Stromal cell of bone marrow (primary cell): ENCODE measurements at places on chromosomes 2 and 18.

DNA sequence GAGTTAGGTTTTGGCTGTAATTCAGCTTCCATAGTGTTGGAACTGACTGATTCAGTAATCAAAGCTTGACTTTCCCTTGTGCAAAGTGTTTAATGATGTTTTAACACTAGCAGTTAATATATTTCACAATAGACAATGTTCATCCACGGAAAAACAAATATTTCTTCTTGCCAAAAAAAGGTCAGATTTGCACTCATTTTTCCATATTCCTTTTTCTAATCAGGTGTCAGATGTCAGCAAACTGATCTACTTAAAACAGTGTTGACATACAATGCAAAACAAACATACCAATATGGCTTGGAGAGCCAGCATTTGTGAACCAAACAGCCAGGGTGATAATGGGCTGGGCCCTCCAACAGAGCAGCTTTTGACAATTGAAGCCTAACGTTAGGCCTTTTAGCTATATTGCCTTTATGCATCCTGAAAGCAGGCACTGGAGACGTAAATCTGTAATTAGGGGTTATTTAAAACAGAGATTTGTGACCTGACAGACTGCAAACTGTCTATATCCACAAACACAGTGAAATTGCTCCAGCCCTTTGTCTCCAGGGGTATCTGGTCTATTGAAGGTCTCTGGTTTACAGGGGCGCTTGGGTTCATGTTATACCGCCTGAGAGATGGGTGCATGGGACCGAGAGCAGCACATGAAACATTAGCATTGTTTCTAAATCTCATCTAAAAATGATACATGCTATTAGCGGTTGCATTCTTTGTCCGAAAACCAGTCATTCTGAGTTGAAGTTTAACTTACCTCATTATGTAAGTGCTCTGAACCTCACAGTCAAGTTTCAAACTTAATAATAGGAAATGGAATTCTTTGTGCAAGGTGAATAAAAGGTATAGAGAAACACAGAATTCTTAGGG is 7.1 kb upstream of the CDCA7 start:
- DNase-seq, result no peak

DNA sequence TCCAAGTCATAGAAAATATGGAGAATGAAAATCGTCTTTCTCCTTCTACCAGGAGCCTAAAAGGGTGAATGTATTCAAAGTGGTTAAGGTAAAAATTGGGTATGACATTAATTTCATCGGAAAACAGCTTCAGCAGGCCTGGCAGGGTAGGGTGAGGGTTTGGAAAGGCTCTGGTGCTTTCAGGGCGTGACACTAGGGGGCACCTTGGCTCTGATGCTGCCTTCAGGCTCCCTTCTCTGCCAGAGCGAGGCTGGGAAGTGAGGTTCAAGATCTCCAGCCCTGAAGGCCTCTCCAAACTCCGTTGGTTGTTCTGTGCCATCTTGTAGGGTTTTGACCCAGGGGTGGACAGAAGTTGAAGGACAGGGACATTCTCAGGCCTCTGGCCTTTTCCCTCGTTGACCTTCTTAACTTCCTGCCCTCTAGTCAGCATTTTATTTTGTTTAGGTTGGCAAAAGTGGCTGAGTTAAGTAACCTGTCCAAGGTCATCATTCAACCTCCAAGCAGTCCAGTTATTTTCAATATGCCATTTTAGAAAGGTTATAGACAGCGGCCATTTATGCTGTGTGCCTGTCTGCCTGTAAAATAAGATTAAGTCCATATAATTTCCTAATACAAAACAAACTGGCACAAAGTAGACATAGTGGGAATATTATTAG is 40.3 kb downstream of the EML6 start:
- no peak for DNase-seq

GRCh38 chr2:2793514-2793913 is 462.4 kb upstream of the MYT1L start:
- DNase-seq, result no peak

DNA sequence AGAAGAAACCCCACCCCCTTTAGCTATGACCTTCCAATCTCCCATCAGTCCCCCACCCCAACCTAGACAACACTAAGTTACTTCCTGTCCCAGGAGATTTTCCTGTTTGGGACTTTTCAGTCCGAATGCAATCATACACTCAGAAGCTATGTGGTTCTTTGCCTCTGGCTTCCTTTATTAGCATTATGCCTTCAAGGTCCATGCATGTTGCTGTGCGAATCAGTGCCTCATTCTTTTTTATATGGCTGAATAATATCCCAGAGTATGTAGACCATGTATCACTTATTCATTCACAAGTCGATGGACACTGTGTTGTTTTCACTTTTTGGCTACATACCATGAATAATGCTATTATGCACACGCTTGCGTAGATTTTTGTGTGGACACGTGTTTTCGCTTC is 292.1 kb upstream of the HDAC4 start:
- DNase-seq, result no peak

DNA sequence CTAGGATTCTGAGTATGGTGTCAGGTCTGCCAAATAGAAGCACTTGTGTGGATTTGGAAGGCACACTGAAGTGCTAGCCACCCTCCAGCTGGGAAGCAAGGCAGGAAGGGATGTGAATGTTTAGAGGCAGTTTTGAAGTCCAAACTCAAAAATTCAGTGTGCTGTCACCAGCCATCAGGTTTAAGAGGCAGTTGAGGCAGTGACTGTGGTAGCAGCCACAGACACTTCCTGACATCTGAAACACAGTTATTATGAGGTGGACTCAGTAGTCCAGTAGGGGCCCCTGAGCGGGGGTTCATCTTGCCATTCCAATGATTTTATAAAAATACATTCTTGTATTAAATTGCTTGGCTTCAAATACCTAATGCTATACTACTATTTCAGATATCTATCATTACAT is 13.4 kb upstream of the DOCK10 start:
- no peak for DNase-seq

GRCh38 chr2:239564587-239564986 is 163.8 kb upstream of the HDAC4 start:
- DNase-seq, result no peak

DNA sequence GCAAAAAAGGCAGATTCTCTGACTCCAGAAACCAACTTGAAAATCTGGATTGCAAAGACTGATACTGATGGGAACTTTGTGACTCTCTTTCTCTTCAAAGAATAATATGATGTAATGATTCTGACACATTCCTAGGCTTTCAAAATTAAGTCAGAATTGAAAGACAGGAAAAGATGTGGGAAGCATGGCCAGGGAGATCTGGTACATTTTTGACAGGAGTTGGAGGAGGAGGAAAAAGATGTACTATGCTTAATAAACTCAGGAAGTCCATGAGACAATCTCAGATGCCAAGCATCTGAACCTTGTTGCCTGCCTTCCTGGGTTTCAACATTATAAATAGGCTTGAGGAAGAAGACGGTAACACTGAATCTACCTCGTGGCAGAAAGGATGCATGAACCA is 34.2 kb downstream of the KLF7 start:
- no peak for DNase-seq

DNA sequence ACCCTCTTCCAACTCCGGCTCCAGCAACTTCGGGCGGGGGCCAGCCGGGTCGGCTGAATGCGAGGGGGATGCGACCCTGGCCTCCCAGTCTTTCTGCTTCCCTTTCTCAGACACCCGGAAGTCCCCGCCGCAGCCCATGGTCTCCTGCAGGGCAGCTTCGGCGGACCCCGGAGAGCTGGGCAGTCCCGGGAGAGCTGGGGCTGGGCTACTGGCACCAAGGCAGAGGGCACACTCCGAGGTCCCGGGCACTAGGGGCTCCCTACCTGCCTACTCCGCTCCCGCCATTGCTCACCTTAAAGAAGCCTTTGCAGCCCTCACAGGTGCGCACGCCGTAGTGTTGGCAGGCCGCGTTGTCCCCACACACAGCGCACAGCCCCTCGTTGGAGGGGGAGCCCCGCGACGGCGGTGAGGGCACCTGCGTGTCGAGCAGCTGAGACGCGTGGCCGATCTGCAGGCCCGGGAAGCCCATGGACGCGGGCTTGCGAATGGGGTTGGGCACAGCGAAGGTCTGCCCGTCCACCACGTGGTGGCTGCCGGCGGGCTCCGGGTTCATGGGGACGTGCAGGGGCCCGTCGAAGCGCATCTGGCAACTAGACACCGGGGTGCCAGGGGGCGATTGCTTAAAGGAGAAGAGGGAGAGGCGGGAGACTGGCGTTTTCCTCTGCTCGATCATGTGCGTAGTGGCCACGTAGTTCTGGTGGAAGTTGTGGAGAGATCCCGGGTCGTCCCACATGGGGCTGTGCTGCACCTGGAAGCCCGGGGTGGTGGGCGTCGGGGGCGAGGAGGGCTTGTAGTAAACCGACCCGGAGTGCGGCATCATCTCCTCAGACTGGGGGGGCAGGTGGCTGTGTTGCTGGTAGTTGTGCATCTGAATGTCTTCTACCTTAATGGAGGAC is 3.2 kb downstream of the NR4A2 start:
- no peak for DNase-seq

GRCh38 chr2:127360242-127360641 is 27.5 kb downstream of the MAP3K2 start:
- DNase-seq, result no peak

- no peak for DNase-seq
Observed at GRCh38 chr2:221999166-221999565, 299.6 kb downstream of the PAX3 start.

DNA sequence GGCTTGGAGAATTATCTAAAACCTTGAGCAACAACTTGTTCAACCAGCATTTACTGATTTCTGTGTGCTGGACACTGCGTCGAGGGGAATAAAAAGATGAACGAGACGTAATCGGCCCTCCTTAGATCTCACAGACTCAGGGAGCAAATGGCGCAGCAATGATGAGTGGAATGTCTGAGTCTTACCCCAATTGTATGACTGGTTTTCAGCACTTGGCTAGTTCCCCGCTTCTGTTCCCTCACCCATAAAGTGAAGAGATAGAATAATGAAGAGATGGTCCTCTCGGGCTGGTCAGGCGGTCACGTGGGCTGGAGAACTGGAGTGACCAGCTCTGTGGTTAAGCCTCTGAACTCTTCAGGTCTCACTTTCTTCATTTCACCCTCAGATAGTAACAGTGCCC is 17.3 kb upstream of the GATA6 start:
- no peak for DNase-seq

- DNase-seq, result no peak
Observed at GRCh38 chr18:48294899-48295585, 114.1 kb downstream of the ZBTB7C start.

DNA sequence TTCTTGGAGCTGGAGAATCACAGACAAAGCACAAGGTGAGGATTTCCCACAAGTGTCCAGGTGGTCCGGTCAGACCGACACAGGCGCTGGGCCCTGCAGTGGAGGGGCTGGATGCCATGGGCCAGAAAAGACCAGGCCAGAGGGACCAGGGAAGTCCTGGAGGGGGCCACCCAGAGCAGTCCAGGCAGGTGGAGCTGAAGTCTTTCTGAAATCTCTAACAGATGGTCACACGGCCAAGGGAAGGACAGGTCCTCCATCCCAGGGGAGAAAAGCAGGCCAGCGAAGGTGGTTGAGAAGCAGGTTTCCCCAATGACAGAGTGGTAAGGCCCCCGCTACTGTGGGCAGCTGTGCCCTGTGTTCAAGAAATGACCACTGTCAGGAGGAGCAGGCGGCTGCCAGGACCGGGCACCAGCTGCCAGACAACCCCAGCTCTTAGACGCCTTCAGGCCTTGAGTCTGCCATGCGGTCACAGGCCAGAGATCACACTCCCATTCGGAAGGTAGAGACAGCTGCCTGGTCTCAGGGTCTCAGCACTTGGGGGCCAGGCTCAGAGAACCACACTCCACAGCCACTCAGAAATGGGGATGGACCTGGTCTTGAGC is 25.9 kb downstream of the HS1BP3 start:
- no peak for DNase-seq

GRCh38 chr18:68448736-68449135 is 266.2 kb downstream of the TMX3 start:
- no peak for DNase-seq

DNA sequence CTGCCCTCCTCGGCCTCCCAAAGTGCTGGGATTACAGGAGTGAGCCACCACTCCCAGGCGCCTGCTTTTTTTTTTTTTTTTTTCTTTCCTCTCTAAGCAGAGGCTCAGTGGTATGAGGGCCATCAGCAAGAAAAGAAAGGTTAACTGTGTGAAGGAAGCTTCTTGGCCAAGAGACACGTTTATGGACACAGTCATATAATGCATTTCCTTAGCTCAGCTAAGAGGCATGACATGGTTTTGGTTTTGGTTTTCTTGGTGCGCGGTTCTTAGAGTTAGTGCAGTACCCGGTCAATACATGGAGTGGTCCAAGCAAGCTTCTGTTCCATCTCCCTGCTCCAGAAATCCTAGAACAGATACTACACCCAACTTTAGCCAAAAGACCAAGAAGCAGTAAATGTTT is 42.6 kb downstream of the RALBP1 start:
- no peak for DNase-seq

DNA sequence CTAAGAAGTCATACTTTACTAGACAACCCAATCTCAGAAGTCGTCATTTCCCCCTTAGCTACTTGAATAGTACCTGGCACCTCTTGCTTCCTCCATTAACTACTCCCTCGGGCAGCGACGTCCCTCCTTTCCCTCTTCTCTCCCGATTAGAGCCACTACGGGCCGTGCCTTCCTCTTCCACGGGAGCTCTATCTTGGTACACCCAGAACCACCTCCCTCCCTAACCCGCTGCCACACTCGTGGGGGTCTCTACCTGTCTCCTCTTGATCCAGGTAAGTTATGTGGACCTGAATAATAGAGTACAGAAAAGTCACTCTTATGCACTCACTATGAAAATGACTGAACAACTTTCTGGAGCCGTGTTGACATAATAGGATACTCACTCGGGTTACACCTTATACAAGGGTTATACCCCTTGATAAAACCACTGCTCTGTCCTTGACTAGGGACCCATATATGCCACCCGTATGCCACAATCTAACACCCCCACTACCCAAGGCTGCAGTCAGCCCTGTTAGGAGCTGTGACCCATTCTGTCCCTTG is 595 bp upstream of the HDHD2 start:
- DNase-seq, result no peak

GRCh38 chr2:188788621-188789020 is 185.6 kb upstream of the COL3A1 start:
- peak; percentile 92 for DNase-seq

- no peak for DNase-seq
Observed at GRCh38 chr2:55047677-55048299, 2.5 kb downstream of the RTN4 start.

- peak; percentile 25 for DNase-seq
Observed at GRCh38 chr2:11140492-11140891, 14.8 kb upstream of the SLC66A3 start.

GRCh38 chr2:162586311-162586710 is 242.4 kb downstream of the GCA start:
- DNase-seq, result no peak

- DNase-seq, result peak; percentile 28
Observed at GRCh38 chr2:11807156-11808015, 61.0 kb downstream of the LPIN1 start.

GRCh38 chr2:189134485-189134884 is 45.1 kb downstream of the COL5A2 start:
- no peak for DNase-seq

DNA sequence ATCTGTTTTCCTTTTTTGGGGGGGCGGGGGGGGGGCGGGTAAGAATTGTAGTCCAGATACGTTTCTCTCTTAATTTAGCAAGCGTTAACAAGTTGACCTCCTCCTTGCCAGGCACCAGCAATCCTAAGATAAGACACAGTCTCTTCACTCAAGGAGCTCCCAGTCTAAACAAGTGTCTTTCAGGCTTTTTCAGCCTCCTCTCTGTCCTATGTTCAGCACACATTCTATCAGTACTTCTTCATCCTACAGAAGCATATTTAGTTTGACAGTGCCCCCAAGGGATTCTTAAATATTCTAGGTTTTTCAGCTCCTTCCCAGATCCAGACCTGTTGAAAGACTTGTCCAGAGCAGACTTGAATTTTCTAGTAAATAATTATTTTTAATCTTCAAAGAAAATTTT is 2.7 kb downstream of the PPP1CB start:
- no peak for DNase-seq

- no peak for DNase-seq
Observed at GRCh38 chr2:17160594-17160993, 357.6 kb downstream of the RAD51AP2 start.
